ENCODE measurements at places on chromosomes 4 and X.

DNA sequence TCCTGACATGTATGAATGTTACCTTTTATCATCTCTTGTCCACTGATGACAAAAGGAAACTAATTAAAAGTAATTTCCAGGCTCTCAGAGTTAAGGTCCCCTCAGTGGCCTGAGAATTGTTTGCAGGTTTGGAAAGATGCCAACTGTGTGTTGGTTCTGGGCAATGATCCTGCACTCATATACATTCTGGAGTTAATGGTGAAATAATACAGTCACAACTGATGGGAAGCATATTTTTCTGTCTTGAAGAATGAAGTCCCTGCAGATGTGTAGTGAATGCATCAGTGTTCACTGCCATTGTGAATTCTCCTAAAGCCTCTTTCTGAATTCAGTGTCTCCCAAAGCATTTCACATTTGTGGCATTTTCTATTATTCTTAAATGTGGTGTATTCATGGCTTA is 238.1 kb upstream of the PPP1R2C start:
- H3K36me3 ChIP-seq: no peaks in the 10 kb centered on the region
- no peak overlapping the region for H3K4me3 ChIP-seq
- no peak for DNase-seq
- H3K27me3 ChIP-seq: no peaks in the 10 kb centered on the region
- H3K27ac ChIP-seq: no peak overlapping the region

DNA sequence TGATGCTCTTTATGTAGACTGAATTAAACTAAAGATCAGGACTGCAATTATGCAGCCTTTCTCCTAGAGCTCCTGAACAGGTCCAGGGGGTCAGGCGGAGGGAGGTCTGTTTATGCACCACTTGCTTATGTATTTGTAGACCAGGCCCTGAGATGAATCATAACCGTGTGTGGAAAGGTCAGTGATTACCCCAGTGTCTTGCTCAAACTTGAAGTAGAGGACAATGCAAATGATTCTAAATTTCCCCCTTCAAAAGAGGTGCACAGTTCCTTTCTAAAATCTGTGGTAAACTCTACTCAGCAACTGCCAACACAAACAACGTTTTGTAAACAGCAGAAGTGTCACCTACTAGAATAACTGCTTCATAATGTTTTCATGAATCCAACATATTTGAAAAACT is 13.0 kb upstream of the TBC1D9 start:
- no peak overlapping the region for H3K4me3 ChIP-seq
- H3K4me1 ChIP-seq: no peaks in the 10 kb centered on the region
- H3K27me3 ChIP-seq: no peaks in the 10 kb centered on the region
- H3K36me3 ChIP-seq: no peaks in the 10 kb centered on the region

- H3K27ac ChIP-seq: no peak overlapping the region
- no peak for DNase-seq
- H3K27me3 ChIP-seq: peaks cover 3% of the 10 kb centered on the region
- no peaks in the 10 kb centered on the region for H3K4me1 ChIP-seq
- no peak overlapping the region for H3K4me3 ChIP-seq
- H3K36me3 ChIP-seq: no peaks in the 10 kb centered on the region
These were observed 226.4 kb upstream of the CASK start for GRCh38 chrX:42149765-42150164.

DNA sequence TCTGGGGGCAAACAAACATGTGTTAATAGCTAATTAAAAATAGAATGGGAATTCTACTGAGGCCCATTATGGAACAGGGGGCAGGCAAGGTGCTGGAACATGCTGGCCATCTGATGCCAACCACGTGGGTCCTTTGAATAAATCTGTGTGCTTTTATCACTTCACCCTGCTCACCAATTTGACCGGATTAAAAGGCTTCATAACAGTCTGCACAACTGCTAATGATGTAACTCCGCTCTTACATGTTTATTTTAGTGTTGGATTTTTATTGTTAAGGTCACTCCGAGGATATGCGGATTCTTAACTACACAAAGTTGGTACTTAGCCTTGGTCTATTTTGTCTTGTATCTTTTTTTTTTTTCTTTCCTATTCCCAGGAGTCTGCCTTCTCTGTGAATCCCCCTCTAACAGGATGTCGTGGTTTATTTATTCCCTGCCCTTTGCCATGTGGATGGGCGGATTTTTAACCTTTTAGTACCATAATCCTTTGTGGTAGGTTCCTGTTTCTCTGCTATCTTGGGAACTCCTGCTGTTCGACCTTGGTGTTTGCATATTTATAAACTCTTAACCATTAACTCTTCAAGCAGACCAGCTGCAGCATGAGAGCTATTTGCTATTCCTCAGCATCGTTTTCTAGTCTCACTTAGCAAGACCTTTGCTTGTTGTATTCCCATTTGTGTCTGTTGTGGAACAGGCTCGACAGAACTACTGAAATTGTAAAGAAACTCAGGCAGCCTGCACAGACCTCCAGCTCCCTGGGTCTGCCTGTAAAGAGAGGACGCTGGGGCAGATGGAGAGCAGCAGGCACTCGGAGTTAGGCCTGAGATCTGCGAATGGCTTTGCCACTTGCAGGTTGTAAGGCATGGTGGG is 38.0 kb downstream of the TRIM2 start:
- no peaks in the 10 kb centered on the region for H3K4me1 ChIP-seq
- no peak overlapping the region for H3K4me3 ChIP-seq
- no peak for DNase-seq
- no peaks in the 10 kb centered on the region for H3K36me3 ChIP-seq

GRCh38 chr4:161573836-161574235 is 590.0 kb downstream of the FSTL5 start:
- no peak for DNase-seq
- no peak overlapping the region for H3K4me3 ChIP-seq
- H3K27me3 ChIP-seq: no peaks in the 10 kb centered on the region
- H3K36me3 ChIP-seq: no peaks in the 10 kb centered on the region

DNA sequence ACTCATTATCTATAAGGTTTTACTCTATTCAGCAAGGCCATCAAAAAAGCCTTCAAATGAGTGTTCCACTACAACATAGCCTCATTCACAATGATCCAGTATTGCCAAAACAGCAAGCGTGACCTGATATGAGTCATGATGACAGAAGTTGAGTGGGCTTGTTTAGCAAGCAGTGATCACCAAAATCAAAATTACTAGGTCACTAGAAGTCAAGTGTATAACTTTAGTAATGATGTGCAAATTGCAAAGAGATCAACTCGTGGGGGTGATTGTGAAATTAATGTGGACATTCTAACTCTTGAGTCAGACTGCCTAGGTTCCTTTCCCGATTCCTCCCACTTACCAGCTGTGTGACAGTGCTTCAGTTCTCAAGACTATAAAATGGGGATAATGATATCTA is 124.5 kb downstream of the CHM start:
- H3K4me1 ChIP-seq: no peaks in the 10 kb centered on the region
- H3K27me3 ChIP-seq: no peaks in the 10 kb centered on the region
- no peak overlapping the region for H3K4me3 ChIP-seq
- no peaks in the 10 kb centered on the region for H3K36me3 ChIP-seq

DNA sequence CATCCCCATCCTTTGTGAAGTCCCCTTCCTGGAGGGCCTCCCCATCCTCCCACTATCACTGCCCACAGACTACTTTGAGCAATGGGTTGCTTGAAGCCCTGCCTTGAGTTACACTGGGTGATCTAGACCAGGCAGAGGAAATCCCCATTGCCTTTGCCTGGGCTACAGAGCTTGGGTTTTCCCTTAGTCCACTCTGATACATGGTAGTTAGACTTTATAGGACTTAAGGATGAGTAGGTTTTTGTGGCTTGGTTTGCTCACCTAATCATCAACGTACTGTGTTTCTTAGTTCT is 56.6 kb downstream of the TMEM131L start:
- no peak for DNase-seq
- H3K4me3 ChIP-seq: no peak overlapping the region
- no peaks in the 10 kb centered on the region for H3K36me3 ChIP-seq
- H3K27ac ChIP-seq: no peak overlapping the region
- H3K27me3 ChIP-seq: no peaks in the 10 kb centered on the region

DNA sequence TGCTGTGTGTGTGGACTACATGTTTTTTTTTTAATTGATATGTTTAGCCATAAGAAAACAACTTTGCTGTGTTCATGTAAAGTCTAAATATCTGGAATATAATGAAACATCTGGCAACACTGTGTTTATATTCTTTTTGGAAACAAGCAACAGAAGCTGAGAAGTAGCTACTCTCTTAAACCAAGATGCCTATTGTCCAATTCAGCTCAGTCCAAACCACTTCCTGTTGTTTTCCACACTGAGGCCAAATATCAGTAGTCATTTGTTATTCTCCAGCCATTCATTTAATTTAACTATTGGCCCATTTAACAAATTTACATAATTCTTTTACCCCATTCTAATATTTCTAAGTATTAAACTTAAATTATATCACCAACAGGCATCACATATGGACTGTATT is 903.0 kb upstream of the SLIT2 start:
- no peaks in the 10 kb centered on the region for H3K36me3 ChIP-seq
- no peaks in the 10 kb centered on the region for H3K27me3 ChIP-seq
- DNase-seq: no peak
- H3K4me1 ChIP-seq: no peaks in the 10 kb centered on the region
- H3K27ac ChIP-seq: no peak overlapping the region

DNA sequence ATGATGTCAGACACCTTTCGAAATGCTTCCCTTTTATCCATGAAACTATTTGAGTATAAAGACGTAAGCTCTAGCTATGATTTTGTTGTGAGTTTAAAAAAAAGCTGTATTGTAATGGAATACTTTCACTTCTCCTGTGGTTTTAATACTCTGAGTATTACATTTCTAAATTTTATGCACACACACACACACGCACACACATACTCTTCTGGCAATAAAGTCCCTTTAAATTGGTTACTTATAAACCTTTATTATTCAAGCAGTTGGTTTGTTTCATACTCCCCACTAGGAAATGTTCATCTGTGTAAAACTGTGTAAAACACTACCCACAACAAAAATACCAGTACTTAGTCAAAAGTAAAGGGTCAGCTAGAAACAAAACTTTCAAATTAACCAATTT is 18.2 kb downstream of the VAMP7 start:
- H3K4me1 ChIP-seq: no peaks in the 10 kb centered on the region
- H3K27me3 ChIP-seq: no peaks in the 10 kb centered on the region
- H3K4me3 ChIP-seq: no peak overlapping the region
- H3K27ac ChIP-seq: no peak overlapping the region
- no peaks in the 10 kb centered on the region for H3K36me3 ChIP-seq

GRCh38 chrX:10106806-10107205 is 50.0 kb upstream of the CLCN4 start:
- no peak overlapping the region for H3K4me3 ChIP-seq
- H3K36me3 ChIP-seq: peaks cover 1% of the 10 kb centered on the region
- no peak for DNase-seq
- H3K4me1 ChIP-seq: peaks cover 9% of the 10 kb centered on the region
- no peaks in the 10 kb centered on the region for H3K27me3 ChIP-seq

DNA sequence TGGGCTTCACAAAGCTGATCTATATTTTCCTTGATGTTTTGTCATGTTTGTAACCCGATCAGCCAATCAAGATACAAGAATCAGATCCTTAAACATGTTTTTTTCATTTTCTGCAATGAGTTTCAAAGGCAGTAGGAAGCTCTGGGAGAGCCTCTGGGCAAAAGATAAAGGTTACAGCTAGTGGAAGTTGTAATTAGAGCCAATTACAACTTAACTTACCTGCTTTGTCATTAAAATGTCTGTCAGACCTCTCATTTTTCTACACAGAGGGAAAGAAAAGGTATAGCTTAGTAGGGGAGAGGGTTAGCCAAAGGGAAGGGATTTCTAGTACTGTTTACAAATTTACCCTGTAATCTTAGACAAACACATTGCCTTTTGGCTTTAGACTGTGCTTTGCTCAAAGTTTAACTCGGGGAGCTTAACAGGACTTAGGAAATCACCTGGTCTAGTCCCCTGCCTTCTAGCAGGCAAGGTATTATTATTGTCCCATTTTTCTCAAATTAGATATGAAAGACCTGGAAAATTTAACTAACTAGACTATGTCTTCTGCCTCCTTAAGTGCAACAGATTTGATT is 55.8 kb downstream of the FGF16 start:
- no peaks in the 10 kb centered on the region for H3K27me3 ChIP-seq
- no peaks in the 10 kb centered on the region for H3K4me1 ChIP-seq
- no peak overlapping the region for H3K4me3 ChIP-seq
- no peak overlapping the region for H3K27ac ChIP-seq
- no peaks in the 10 kb centered on the region for H3K36me3 ChIP-seq
- DNase-seq: no peak

DNA sequence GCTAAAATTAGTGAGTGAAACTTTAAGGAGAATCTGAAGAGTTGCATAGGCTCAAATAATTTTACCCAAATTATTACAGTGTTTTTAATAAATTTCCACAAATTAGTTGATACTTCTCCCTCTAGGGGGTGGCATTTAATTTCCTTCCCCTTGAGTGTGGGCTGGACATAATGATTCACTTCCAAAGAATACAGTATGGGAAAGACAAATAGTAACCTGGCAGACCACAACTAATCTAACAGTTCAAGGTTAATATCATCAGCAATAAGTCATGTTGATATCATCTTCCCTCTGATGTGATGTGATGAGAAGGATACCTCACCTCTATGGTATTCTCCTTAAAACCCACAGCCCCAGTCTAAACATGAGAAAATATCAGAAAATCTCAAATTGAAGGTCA is 15.5 kb downstream of the PFKFB1 start:
- H3K4me3 ChIP-seq: no peak overlapping the region
- H3K36me3 ChIP-seq: no peaks in the 10 kb centered on the region
- H3K4me1 ChIP-seq: no peaks in the 10 kb centered on the region
- no peak overlapping the region for H3K27ac ChIP-seq

GRCh38 chr4:8281519-8282133 is 12.1 kb downstream of the HTRA3 start:
- H3K27ac ChIP-seq: no peak overlapping the region
- no peak for DNase-seq
- H3K36me3 ChIP-seq: no peaks in the 10 kb centered on the region
- peaks cover 12% of the 10 kb centered on the region for H3K4me1 ChIP-seq

DNA sequence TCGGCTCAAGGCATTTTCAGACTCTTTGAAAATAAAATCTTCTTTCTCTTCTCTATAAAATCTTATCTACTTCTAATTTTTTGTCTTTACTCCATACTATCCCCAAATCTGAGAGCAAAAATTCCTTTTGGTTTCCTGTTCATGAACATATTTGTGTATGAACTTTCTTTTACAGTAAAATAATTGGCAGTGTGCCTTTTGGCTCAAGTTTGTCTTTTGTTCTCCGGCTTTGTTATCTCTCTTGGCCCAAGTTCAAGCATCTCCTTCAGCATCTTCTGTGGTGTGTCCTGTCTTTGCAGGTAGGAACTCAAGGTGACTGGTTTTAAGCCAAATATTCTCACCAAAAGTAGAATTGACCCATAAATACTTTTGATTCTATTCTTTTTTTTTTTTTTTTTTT is 276.6 kb upstream of the FAT1 start:
- H3K4me1 ChIP-seq: no peaks in the 10 kb centered on the region
- H3K4me3 ChIP-seq: no peak overlapping the region
- H3K27ac ChIP-seq: no peak overlapping the region
- no peaks in the 10 kb centered on the region for H3K36me3 ChIP-seq

Measured in keratinocyte (primary cell).